NCI-H2081 treated with DMSO at 0.1 percent for 48 hours (cell line): ENCODE measurements at places on chromosomes 16 and 17.

GRCh38 chr16:75803753-75804152 is 77.5 kb upstream of the CPHXL start:
- DNase-seq, result no peak

- no peak for DNase-seq
Observed at GRCh38 chr16:31135535-31136286, at the start of gene PRSS8. PRSS8 (minus strand) TSS chr16:31135727; CDS start chr16:31135498, 229 bp downstream.

- no peak for DNase-seq
Observed at GRCh38 chr16:22848451-22848850, 34.5 kb downstream of the HS3ST2 start.

DNA sequence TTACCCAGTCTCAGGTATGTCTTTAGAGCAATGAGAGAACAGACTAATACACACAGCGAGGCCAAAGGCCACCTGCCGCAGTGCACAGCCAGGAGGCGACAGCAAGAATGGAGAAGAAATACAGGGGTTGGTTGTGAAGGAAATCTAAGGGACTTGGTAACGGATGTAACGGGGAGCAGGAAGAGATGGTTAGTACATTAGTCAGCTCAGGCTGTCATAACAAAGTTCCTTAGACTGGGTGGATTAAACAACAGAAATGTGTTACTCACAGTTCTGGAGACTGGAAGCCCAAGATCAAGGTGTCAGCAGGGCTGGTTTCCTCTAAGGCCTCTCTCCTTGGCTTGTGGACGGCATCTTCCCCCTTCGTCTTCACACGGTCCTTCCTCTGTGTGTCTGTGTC is 47.1 kb downstream of the TVP23C start:
- no peak for DNase-seq

DNA sequence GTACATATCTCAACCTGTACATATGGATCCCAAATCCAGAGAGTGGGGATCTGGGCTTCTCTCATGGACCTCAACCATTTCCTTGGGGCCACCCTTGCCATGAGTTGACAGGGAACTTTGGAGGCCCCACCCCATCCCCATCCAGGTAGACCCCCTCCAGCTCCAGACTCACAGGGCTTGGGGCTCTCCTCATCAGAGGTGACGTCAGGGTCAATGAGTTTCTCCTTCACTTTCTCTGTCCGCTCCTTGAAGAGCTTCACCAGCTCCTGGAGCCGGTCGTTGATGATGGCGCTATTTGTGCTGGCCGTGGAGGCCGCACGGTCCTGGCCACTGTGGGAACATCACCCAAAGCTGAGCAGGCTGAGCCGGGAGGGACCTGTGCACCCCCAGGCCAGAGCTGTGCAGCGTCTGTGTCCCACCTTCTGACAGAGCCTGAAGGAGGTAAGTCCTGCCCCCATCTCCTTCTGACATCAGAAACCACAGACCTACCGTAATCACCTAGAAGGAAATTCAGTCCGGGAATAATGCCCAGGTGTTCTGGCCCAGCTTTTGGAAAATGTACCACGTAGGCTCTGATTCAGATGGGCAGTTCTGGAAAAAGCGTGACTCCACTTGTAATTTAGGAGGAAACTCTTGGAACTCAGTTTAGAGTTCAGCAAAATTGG is 50.6 kb downstream of the CNGB1 start:
- DNase-seq, result no peak

GRCh38 chr16:20409398-20410120 is at the start of gene ACSM5:
ACSM5 (plus strand) TSS chr16:20409534; CDS start chr16:20411485, 1,951 bp downstream.
- no peak for DNase-seq

- no peak for DNase-seq
Observed at GRCh38 chr17:5499476-5500231, 13.3 kb downstream of the MIS12 start.

- DNase-seq, result no peak
Observed at GRCh38 chr17:75664099-75664549, 2.8 kb downstream of the RECQL5 start.

DNA sequence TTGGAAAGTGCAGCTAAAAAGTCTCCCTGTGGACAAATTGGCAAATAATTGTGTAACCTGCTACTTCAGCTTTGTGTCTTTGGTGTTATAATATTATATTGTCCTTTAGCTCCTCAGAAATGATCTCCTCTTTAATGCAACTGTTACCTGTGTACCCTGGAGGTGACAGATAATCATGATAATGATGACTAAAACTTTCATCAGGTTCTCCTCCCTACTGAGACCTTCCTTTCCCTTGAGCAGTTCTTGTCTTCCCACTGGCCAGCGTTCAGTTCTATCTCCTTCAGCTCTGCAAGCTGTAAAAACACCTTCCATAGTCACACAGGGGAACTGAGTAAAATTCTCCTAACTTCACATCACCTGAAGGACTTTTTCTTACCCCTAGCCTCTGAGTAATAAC is 14.7 kb downstream of the KRT12 start:
- DNase-seq, result no peak

GRCh38 chr16:11915114-11915643 is 577 bp downstream of the GSPT1 start:
- no peak for DNase-seq

DNA sequence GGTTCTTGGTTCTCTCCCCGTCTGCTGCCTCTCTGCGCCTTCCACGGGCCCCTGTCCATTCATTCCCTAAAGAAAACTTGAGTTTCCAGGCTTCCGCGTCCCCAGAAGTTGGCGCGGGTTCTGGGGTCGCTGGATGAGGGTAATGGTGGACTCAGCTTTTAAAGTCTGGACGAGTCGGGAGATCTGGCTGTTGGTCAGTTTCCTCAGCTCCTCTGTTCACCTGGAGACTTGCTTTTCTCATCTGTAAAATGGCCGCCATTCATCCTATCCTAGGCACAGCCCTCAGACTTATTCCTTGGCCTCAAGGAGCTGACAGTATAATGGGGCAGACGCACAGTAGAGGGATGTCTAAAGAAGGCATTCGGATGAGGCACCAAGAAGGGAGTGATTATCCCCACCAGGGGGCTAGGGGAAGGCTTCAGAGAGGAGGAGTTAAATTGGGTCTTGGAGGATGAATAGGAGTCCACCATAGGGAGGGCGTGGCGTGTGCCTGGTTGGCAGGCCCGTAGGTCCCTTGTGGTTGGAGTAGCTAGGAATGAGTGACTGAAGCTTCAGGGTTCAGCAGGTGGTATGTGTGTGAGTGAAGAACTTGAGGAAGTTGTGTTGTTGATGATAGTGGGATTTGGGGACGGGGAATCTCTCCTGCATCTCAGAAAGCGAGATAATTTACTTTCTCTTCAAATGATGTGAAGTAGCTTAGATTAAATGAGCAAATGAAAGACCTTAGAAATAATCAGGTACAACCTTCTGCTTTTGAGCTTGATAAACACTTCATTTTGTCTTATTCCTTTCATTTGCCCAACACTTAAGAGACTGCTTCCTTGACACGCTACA is 652 bp downstream of the VPS35L start:
- DNase-seq, result no peak

DNA sequence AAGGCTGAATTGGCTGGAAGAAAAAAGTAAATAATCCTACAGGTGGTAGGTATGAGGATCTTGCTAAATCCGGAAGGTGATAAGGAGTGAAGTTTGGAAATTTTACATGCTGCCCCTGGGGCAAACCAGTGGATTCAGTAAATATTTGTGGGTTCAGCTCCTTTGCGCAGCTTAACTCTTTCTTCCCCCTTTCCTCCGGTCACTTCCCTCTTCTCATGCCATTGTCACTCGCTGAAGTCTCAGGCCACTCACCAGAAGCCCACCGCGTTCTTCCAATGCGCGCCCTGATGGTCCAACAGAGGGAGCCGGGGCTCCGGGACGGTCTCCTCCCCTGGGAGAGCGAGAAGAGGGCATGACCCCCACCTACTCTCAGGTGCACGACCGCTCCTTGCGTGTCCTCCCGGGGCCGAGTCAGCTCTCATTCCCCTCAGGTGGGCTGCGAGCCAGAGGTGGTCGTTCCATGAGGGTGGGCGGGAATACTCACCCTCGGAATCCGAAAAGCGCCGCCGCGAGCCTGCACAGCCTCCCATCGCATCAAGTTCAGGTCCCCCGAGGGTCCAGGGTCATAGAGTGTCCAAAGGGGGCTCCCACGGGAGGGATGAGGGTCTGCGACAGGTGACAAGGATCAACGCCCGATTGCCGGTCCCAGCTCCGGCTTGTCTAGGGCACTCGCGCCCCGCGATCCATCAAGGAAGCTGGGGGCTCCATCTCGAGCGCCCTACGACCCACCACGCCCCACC is 474 bp downstream of the CLN3 start:
- DNase-seq, result no peak

DNA sequence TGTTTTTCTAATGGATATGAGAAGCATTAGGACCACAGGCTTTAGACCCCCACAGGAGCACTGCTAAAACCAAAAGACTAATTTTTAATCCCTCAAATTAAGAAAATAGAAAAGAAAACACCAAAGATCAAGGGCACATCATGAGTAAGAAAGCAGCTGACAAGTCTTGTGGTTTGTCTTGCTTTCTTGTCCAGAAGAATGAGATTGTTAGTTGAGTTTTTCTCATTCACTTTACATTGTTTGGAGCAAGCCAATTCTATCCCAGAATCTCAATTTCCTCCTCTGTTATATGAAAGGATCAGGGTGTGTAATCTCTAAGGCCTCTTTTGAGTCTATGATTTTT is 899.0 kb downstream of the KCNJ2 start:
- no peak for DNase-seq

- DNase-seq, result no peak
Observed at GRCh38 chr17:9101356-9101755, 80.0 kb downstream of the NTN1 start.

DNA sequence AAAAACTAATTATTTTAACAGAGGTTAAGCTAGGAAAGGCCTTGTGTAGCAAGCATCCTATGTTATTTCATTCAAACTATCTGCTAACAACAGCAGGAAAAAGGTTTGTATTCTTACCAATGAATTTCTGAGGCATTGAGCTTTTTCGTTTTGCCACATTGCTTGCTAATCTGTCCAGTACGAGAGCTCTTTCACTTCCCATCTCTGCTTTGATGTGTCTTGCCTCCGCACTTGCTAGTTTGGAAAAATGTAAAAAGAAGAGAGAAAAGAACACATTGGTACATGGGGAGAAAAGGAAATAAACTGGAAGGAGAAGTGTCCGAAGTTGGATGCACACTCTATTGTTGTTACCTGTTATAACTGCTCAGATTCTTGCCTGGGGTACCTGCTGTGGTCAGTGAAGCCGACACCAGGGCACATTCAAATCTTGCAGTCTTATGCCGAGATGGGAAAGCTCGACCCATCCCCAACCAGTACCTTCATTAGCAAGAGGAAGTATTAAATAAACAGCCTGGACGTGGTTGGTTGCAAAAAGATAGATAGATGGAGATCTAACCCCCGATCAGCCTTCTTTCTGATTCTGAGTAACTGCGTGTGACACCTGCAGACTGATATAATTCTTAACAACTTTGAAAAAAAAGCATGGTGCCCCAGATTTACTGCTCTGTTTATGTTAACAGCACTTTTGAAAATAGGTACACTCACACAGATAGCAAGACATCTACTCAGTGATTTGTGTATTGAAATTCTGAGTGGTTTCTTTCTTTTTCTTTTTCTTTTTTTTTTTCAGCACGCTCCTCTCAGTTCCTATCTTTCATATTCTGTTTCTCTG is 40.0 kb downstream of the GRB7 start:
- no peak for DNase-seq

GRCh38 chr17:44961921-44962350 is 6.2 kb downstream of the C1QL1 start:
- DNase-seq, result no peak

DNA sequence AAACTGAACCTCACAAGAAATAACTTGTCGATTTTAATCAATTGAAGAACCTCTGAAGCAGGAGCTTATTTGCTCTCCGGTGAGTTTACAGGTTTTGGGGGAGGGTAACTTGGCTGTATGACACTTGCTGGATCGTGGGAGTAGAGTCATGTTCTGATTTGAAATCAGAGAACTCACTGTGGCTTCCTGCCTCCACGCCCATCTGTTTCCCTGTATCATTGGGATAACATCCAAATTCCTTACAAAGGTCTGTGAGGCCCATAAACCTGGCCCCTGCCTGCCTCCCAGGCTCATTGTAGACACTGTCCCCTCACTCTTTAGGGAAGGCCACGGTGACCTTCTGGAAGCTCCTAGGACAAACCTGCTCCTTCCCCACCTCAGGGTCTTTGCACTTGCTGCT is 48.3 kb downstream of the C17orf67 start:
- DNase-seq, result no peak

DNA sequence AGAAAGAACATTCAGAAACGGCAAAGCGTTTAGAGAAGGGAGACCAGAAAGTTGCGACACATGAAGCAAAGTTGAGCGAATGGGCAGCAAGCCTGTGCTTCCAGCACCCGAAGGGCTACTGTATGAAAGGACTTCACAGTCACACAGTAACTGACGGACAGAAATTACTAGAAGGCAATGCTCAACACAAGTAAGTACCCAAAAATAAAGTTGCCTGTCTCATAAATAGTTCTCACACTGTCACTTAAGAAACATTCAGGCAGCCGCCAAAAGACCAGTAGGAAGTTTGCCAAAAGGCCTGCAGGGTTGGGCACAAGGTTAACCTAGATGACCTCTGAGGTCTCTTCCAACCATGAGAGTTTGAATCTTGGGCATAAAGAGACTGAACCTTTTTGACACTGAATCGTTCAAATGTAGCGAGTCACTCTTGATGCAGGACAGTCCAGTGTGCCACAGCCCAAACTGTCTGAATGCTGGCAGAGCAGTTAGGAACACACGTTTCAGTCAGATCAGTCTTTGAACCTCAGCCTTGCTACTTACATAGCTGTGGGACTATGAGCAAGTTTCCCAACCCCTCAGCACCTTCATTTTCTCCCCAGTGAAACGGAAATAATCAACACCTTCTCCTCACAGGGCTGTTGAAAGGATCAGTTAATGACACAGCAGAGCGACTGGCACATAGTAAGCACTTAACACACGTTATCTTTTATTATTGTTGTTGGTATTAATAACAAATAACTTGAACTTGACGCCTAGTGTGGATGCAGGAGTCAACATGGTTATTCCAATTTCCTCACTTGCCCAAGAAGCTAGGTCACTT is 10.4 kb downstream of the NCBP3 start:
- DNase-seq, result no peak

DNA sequence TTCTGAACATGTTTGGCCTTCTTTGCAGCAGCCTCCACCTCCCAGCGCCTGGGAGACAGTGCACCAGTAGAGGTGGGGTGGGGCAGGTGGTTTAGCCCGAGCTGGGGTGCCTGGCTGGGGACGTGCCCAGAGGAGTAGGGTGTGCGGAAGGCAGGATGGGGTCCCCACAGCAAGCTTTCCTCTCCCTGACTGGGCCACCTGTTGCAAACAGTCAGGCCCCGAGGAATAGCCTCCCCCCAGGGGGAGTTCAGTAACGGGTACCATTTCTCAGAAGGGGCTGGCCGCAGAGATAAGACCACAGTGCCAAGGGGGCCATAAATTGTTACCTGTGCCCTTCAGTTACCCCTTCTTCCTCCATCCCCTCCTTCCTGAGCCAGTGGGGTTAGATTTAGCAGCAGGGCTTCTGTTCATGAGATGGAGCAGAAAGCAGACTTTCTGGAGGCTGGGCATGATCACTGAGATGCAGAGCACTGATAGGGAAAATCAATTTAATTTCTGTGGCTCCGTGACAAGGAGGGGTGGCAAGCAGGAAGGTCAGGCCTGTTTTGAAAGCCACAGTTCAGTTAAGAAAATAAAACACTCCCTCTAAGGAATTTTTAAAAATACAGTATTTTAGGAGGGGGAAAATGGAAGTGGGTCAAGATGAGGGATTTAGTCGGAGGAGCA is 181.9 kb downstream of the MSI2 start:
- no peak for DNase-seq

- DNase-seq, result no peak
Observed at GRCh38 chr17:37110746-37111145, 162.0 kb downstream of the AATF start.

- DNase-seq, result no peak
Observed at GRCh38 chr16:69225121-69225520, 38.2 kb downstream of the SNTB2 start.
